WTC11 (cell line): ENCODE measurements at places on chromosomes 5 and 9. TPM values are rescaled to one million over a fixed set of nuclear protein-coding genes. Genes with fewer than 3 reads are reported as not detected.

DNA sequence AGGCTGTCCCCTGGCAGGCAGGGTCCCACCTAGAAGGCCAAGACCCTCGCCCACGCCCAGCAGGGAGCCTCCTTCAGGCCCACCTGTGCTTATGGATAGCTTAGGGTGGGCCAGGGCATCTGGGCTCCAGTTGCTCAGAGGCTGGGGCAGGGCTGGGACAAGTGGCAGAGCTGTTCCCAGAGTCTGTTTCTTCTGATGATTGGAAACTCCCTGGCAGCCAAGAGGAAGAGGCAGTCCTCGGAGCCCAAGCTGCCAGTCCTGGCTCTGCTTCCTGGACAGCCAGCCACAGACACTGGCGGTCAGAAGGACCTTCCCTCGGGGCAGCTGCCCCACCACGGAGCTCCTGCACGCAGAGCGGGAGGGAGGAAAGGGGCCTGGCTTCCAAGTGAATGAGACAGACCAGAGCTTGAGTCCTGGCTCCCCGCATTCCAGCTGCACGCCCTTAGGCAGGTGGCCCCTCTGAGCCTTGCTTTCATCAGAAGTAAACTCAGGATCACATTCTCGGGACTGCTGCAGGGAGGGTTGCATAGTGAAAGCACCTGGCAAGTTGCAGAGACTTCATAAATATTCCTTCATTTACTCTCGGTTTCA, 37.9 kb upstream of the GABRP start:
- peak; percentile 84 for DNase-seq

GRCh38 chr5:104184264-104184663, 621.7 kb upstream of the NUDT12 start:
- DNase-seq, result no peak

DNA sequence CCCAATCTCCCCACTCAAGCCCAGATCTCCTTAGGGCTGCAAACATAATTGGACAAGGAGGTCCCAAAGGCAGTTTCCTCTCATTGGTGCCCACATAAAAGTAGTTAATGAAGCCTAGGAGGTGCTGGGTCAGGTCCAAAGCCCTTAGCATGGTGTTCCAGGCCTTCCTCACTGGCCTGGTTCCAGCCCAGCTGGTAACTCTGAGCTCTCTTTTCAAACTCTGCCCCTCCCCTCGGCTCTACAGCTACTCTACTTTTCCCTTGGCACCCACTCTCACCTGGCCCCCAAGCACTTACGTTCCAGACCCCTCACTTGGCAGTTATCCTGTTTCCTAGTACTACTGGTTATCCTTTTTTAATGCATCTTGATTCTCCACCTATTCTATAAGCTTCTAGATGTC, 9.9 kb downstream of the SEPTIN8 start:
- DNase-seq, result no peak

DNA sequence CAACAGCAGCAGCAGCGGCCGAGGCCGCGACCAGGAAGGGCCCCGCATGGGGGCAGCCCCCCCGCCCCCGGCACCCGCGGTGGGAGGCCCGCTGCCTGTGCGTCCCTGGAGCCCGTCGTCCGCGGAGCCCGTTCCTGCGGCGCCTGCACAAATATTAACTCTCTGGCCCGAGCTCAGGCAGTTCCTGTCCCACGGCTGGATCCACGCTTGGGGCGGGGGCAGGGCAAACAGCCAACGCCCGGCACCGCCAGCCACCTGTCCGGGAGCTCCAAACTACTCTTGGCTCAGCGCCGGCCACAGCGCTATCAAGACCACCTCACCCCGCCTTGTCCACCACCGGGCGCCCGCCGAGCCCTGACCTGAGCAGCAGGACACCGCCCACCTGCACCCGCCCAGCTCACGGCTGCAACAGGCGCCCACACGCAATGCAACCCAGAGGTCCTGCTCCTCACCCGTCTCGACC, at the start of gene LRRC26:
Gene LRRC26, minus strand, starts transcription at position 156 of the 463 bp plus-strand sequence. Its CDS starts 108 bp downstream, at position 48.
- no peak for DNase-seq

GRCh38 chr9:126348911-126349550, 22.4 kb downstream of the MVB12B start:
- DNase-seq, result no peak

- DNase-seq, result peak; percentile 64
Observed at GRCh38 chr9:97615439-97616072, 17.6 kb downstream of the TSTD2 start.

- no peak for DNase-seq
Observed at GRCh38 chr5:133026664-133027153, 360 bp upstream of the ZCCHC10 start.

DNA sequence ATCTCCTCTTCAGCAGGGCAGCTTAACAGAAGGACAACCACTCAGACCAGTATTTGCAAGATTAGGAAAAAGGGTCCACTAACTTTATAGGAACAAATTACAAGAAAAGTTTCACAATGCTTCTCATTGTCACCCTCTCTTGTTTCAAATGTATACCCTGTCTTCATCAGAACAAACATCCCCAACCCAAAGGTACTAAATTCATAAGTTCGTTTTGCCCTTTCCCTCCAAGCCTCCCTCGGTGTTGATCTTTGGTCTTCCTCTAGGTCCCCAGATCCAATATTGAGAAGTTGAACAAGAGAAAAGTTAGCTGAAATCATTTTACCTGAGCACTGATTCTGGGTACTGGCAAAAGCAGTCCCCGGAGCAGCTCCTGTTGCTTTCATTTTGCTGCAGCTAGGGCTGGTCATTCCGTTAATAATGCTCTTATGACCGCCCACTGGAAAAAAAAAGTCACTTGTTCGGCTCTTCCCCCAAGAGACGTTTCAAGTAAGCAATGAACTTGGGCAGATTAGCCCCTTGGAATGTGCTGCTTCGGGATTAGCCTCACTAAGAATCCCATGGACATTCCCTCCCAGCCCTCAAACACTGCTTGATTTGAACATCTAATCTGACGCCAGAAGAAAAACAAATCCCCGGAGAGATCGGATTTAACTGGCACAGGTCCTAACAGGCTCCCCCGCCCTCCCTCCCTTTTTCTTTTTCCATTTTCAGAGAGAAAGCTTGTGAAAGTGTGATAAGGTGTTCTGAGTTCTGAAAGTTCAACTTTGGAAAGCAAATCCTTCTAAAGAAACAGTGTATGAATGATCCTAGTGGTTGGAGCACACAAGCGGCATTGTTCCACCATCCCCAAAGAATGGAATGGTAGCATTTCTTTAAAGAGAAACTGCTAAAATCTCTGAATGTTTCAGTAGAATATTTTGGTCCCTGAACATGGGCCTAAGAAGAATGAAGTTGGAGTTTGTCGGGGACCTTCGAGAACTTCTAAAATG, 252.5 kb downstream of the TRPM3 start:
- DNase-seq, result no peak

GRCh38 chr5:173689737-173690360, 73.4 kb upstream of the BOD1 start:
- DNase-seq, result no peak

- peak; percentile 6 for DNase-seq
Observed at GRCh38 chr9:114276908-114277821, 45.7 kb upstream of the ORM1 start.

The PHYHD1 gene
- 14.6 to 21.3 TPM (median 20.0 TPM) in 3 replicates for total RNA-seq

The GALNT12 gene
- 19.3 to 24.7 TPM (median 23.7 TPM) in 3 replicates for total RNA-seq
